MM.1S (cell line): ENCODE measurements at places on chromosomes 2 and 18.

DNA sequence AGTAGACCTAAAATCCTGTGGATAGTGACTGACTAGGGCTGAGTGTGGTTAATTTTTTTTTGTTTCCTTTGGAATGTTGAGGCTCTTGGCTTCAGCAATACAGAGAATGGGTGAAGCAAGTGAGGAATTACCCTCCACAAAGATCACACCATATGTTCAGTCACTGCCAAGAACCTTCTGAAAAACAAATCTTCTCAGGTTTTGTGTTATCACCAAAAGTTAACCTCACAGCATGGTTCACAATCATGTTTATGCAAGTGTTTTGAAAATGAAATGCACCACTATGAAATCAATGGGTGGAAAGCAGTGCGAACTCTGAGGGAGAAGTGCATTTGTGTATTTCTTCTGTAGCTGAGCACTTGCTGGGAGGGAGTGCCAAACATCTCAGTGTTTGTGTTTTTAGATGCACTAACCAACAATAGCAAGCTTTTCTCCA is 44.4 kb downstream of the SPATS2L start:
- no peak for DNase-seq

DNA sequence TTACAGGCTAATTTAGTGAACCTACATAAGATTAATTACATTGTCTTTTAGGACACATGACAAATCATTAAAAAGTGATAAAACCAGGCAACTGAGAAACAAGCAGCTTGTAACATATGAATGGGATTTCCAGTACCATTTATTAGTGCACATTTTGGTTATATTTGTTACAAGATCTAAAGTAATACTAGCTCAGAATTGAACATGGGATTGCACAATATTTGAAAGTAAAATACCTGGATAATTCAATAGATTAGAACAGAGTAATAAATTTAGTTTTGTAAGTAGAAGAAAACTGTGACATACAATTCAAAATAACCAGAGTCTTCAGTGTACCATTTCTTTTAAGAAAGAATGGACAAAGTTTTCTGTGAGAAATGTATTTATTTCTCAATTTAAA is 1400.7 kb upstream of the ACVR2A start:
- no peak for DNase-seq

GRCh38 chr2:16137080-16137755 is 196.9 kb downstream of the MYCN start:
- DNase-seq = no peak

DNA sequence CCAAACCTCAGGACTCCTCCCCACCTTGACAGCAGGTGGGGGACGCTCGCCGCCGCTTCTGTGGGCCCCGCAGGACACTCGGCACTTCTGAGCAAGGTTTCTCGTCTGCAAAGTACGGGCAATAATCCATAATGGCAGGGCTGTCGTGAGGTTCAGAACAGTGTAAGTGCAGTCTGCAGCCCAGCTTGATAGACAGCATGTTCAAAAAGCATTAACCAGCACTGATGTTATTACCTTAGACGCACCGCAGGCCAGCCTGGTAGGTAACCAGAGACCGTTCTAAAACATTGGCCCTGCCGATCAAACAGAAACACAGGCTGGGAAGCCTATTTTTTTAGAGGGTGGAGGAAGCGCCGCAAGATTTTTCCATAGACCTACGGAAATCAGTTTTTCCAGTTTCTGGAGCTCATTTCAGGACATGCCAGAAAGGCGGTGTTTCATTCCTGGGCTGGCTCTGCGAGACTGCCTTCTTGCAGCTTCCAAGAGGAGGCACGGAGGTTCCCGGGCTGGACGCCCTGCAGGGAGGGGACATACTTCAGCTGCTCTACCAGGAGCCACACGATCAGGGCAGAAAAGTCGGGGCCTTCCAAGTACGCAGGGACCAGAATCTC is 148.7 kb downstream of the TPO start:
- no peak for DNase-seq

DNA sequence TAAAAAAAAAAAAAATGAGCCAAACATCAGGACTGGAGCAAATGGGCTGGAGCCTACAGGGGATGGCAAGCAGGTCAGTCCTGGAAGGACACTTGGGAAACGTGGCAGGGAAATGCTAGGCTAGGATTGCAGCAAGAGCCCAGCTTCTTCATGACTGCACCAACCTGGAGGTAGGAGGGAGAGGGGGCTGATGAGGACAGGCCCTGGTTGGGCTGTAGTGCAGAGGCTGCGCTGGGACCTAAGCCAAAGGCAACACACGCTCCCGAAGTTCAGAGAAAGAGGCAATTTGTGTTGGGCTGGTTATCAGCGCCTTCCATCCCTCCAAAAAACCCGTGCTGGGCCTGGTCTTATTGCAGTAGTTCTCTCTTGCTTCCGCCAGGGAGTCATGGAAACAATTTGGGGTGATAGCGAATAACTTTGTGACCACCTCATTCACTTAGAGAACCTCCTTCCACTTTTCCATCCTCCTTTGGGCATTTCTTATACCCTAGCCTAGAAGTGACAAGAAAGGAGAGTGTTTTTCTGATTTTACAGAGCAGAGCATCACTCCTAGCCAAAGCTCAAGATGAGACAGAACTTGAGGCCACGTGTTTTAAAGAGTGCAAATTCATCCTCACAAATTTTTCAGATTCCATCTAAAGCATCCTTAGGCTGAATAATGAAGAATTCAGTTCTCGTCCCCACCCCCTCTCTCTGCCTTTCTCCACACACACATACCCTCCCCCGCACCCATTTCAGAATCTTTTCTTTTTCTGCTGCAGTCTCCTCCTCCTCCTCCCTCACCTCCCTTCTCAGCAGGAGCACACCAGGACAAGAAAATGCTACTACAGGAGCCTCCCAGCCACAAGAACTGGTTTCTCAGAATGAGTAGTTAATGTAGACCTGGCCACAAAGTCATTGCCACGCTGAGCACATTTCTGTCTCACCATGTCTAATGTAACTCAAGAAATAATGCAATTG is 82.5 kb upstream of the STPG4 start:
- DNase-seq = no peak

DNA sequence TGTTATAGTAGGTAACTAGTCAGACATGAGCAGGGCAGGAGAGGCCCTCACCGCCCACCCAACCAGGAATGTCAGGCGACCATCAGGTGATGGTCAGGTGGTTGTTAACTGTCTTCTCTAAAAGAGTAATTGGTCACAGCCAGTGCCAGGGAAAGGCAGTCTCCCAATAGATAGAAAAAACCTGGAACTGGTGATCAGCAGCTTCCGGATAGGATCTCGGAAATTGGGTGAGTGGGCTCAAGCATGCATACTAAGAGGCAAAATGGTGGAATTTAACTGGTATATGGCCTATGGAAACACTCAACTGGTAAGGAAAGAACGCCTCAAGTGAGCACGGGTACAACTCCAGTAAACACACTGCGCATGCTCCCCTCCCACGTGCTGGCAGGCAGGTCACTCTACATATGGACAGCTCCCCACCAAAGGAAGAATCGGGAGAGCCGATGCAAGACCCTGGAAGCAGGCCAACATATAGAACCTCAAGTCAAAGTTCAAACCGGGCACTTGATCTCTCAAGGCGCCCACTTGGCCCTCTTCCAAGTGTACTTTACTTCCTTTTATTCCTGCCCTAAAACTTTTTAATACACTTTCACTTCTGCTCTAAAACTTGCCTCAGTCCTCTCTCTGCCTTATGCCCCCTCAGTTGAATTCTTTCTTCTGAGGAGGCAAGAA is 43.5 kb upstream of the TMEM131 start:
- DNase-seq = no peak

DNA sequence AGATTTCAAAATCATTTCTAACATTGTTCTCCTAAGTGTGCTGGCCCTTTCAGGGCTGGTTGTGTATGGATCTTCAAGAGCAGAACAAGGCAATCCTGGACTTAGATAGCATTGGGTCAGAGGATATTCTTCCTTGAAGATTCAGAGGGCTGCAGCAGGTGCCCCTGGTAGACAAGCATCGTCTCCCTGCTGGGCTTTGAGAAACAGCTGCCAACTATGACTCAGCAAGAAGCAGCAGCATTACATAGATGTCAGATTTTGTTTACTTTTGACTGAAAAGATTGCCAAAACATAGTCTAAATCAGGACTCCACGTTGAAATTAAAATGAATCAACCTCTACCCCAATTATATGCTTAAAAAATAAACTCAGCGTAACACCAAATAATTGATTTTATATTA is 618.8 kb downstream of the SOCS6 start:
- peak; percentile 64 for DNase-seq

DNA sequence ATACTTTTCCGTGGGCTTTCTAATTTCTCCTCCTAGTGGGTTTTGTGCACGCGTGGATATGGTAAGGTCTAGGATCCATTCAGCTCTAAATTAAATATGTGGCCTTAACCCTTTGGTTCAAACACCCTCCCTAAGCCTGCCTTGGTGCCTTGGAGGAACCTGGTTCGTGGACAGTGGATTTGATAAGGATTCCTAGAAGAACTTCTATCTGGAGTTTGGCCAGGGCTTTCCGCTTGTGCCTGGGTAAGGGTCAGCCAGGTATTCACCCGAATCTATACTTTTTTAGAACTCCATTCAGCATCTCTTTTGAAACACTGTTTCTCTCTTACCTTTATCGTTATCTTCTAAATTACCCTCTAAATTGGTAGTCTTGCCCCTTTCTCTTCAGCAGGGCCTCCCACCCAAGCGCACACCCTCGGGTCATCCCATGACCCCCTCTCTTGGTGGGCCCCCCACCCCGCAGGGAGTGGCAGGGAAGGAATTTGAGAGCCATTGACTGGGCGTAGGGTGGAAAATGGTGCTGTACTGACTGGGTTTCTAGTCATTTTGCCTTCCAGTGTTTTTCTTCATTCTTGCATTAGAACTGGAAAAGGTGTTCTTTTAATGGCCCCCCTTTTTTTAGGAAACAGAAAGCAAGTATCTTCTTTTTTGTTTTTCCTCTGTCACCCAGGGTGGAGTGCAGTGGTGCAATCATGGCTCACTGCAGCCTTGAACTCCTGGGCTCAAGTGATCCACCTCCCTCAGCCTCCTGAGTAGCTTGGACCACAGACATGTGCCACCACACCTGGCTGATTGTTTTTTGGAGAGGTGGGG is 1.8 kb downstream of the SOCS6 start:
- no peak for DNase-seq

DNA sequence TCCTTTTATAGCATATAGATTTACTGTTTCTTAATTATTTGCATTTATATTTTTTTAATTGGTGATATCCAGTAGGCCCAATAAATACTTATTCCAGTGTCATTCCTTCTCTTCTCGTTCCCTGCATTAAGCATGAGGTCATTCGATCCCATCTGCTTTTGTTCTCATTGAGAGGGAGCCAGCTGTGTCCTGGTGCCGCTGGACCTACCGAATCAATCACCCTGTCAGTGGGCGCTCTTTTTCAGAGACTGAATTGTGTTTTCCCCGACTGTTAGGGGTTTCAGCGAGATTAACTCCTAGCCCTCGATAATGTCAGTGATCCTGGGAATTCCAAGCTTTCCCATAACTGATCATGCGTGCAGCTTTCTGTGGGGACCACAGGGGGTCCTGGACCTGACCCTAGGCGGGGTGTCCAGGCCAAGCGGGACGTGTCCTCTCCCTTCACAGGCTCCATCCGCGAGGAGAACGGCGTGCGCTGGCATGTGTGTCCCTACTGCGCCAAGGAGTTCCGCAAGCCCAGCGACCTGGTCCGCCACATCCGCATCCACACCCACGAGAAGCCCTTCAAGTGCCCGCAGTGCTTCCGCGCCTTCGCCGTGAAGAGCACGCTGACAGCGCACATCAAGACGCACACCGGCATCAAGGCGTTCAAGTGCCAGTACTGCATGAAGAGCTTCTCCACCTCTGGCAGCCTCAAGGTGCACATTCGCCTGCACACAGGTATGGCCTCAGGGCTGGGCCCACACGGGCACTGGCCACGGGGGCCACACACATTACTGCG is 72.4 kb downstream of the ZNF236 start:
- DNase-seq = no peak

- DNase-seq = no peak
These were observed 46.3 kb upstream of the VPS54 start for GRCh38 chr2:64065516-64065915.

DNA sequence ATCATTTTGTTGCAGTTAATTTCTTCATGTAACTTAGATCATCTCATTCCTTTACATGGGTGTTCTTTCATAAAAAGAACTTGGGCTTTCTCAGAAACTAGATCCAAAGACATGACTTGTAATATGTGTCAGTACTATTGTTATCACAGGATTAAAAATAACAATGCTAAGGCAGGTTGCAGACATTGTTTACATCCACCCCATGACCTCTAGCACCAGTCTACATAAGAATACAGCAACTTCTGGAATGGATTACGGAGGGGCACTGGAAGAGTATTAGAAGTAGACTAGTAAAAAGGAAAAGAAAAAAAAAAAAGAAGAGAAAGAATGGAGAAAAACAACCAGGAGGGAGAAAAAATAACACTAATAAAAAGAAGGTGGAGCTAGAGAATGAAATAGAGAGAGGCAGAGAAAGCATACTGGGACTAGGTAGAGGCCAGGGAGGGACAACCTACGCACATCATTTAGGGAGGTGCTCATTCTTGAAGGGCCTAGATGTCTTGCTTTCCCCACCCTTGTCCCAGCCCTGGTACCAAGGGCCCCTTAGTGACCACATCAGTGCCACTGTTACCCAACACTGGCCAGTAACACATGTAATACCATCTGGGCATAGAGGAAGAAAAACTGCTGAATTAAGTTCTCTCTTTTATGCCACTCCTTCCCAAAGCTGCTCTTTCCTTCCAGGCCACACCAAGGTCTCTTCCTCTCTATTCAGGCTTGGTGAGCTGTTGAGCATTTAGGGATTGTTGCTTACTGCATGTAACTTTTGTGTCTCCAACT is 70.6 kb upstream of the KLF7 start:
- no peak for DNase-seq

DNA sequence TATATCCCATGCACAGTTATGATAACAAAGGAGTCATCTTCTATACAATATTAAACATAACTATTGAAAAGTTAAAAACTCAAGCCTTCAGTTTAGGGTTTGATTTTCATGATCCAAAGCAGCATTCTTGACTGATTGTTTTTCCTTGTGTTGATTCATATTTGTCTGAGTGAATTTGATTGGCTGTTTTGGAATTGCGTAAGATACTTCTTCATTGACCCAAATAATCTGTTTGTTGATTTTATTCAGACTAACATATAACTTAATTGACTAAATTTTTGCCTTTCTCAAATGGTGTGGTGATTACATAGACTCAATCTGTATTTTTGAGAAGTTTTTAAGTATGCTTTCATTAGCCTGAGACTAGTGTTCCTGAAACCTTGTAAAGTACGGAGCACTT is 305.7 kb upstream of the TNP1 start:
- no peak for DNase-seq

GRCh38 chr2:45009303-45009927 is at the start of gene SIX2:
SIX2 (minus strand) TSS chr2:45009452; CDS start chr2:45009110, 342 bp downstream.
- peak; percentile 47 for DNase-seq

- no peak for DNase-seq
These were observed 21.0 kb upstream of the SEMA4C start for GRCh38 chr2:96890726-96891385.

DNA sequence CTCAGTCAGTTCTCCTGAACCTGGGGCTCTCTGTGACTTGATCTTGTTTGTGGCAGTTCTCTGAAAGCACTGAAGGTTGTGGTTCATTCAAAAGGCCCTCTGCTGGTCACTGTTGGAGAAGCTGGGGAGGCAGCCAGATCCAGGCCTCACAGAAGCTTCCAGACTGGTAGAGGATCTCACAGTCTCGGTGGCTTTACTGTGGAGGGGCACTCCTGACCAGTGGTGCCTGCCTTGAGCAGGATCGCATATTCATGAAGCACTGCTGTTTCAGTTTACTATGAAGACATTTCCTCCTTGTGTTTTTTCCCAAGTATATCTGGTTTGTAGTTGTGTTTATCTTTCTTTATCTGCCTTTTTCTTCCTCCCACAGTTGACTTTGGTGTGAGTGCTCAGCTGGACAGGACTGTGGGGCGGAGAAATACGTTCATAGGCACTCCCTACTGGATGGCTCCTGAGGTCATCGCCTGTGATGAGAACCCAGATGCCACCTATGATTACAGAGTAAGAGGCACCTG is 133.9 kb downstream of the MAP4K4 start:
- DNase-seq = peak; percentile 75
